ENCODE measurements at places on chromosomes 7 and 10. TPM values are rescaled to one million over a fixed set of nuclear protein-coding genes. Genes with fewer than 3 reads are reported as not detected.

GOLGA7B gene
- 1.2 TPM for total RNA-seq

TLX1 gene
- not detected for total RNA-seq

PRSS37 gene
- not detected for total RNA-seq

DPYSL4 gene
- total RNA-seq = 18.4 TPM

PPP1R9A gene
- total RNA-seq = 9.7 TPM

CRPPA gene
- 0.26 TPM for total RNA-seq

ADAP1 gene
- 33.3 TPM for total RNA-seq

MMRN2 gene
- not detected for total RNA-seq

MKX gene
- 185 TPM for total RNA-seq

ARL4A gene
- total RNA-seq = 53.5 TPM

PDCD11 gene
- total RNA-seq = 28.7 TPM

PRPS1L1 gene
- not detected for total RNA-seq

PNLIP gene
- total RNA-seq = not detected

LIPM gene
- not detected for total RNA-seq

FAM25A gene
- not detected for total RNA-seq

C10orf53 gene
- total RNA-seq = not detected

NPC1L1 gene
- not detected for total RNA-seq

KIN gene
- total RNA-seq = 23.0 TPM

HTRA1 gene
- 22.1 TPM for total RNA-seq

VAX1 gene
- not detected for total RNA-seq

HABP2 gene
- not detected for total RNA-seq

FBH1 gene
- 79.0 TPM for total RNA-seq

DAGLB gene
- 22.5 TPM for total RNA-seq

TFR2 gene
- not detected for total RNA-seq

ELN gene
- 0.50 TPM for total RNA-seq

MUC12 gene
- total RNA-seq = not detected

CHST12 gene
- total RNA-seq = 17.3 TPM

OR2A1 gene
- not detected for total RNA-seq

HTR7 gene
- 0.12 TPM for total RNA-seq

PPP1R3C gene
- 11.8 TPM for total RNA-seq

NPY gene
- not detected for total RNA-seq

SEM1 gene
- total RNA-seq = 50.0 TPM

PCDH15 gene
- total RNA-seq = not detected

FAM13C gene
- 0.22 TPM for total RNA-seq

RTKN2 gene
- 20.2 TPM for total RNA-seq

CDK14 gene
- 19.6 TPM for total RNA-seq

PDZD8 gene
- 24.8 TPM for total RNA-seq

TMEM196 gene
- total RNA-seq = not detected

WNT8B gene
- total RNA-seq = not detected

GNAT3 gene
- not detected for total RNA-seq

CEP55 gene
- 193 TPM for total RNA-seq

CFAP70 gene
- 0.36 TPM for total RNA-seq

AKR1D1 gene
- not detected for total RNA-seq

GOT1 gene
- 33.6 TPM for total RNA-seq

Data from A172 (cell line).